ENCODE measurements at places on chromosomes 12 and 14. TPM values are rescaled to one million over a fixed set of nuclear protein-coding genes. Genes with fewer than 3 reads are reported as not detected.

The ZDHHC22 gene
- total RNA-seq: 0.13 TPM

The CLMN gene
- 7.7 TPM for total RNA-seq

GRCh38 chr12:12024911-12025682, 45.6 kb upstream of the BCL2L14 start:
- no peak for DNase-seq

The OR4E2 gene
- total RNA-seq: not detected

The C12orf54 gene
- not detected for total RNA-seq

The IKZF4 gene
- total RNA-seq: 5.3 TPM

All from chondrocyte (in vitro differentiated cells).